Stimulated activated CD8-positive, alpha-beta memory T cell treated with anti-CD3 and anti-CD28 coated beads, Interleukin-7, amount 100 ng/mL, for 1 hour (primary cell): ENCODE measurements at places on chromosomes 7 and 10.

DNA sequence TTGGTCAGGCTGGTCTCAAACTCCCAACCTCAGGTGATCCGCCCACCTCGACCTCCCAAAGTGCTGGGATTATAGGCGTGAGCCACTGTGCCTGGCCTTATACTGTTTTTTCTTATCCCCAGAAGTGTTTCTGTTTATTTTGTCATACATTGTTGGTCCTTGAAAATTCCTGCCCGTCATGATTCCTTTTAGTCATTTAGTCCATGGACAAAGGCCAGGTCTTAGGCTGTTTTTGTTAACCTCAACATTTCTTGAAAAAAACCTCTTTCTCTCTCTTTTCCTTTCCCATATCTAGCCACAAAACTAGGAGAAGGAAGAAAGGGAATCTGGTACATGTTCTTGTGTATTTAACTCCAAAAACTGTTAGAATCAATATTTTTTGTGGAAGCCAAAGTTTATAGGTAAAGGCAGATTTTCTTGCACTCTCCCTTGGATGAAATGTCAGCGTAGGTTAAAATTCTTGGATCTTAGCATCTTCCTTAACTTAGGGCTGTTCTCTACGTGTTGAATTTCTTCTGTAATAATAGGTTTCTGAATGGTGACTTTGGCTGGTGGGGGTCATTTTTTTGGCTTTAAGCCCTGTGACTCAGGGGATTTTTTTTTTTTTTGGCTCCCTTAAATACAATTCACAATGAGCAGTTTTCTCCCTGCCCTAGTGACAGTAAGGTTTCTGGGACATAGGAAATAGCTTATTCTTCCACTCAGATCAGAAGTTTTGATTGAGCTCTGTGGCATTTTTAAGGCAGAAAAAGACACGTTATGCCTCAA, 500.8 kb downstream of the AUTS2 start:
- DNase-seq, result no peak

GRCh38 chr10:114566064-114566463, 92.0 kb downstream of the ABLIM1 start:
- DNase-seq, result no peak

DNA sequence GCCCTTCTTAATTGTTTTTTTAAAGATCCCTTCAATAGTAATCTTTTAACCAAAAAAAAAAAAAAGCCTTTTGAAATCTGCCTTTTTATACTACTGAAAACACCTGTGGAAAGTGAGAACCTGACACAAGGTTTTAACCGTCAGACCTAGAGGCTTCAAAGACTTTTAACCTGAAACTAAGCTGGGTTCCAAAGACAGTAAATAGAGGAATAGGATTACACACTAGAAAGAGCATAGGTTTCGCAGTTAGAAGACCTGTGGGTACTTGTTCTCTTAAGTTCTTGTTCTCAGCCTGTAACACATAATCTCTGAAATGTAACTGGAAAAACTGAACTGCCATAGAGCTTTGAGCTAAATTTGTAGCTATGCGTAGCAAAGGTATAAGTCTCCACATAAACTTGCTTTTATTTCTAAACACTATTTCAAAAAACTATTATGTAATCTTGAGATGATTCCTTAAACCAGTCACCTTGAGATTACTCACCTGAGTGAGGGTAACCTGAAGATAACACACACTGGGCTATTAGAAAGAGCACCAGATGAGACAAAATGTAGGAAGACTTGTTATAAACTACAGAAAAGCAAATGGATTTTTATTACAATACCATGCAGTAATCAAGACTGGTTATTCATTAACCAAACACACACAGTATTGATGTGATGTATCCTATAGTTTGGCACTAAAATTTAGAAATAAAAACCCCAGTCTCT, 196.6 kb upstream of the FRMD4A start:
- no peak for DNase-seq

- DNase-seq, result no peak
Observed at GRCh38 chr10:104406715-104407650, 53.4 kb downstream of the CFAP58 start.
